ENCODE measurements at places on chromosomes 11 and 22. TPM values are rescaled to one million over a fixed set of nuclear protein-coding genes. Genes with fewer than 3 reads are reported as not detected.

DNA sequence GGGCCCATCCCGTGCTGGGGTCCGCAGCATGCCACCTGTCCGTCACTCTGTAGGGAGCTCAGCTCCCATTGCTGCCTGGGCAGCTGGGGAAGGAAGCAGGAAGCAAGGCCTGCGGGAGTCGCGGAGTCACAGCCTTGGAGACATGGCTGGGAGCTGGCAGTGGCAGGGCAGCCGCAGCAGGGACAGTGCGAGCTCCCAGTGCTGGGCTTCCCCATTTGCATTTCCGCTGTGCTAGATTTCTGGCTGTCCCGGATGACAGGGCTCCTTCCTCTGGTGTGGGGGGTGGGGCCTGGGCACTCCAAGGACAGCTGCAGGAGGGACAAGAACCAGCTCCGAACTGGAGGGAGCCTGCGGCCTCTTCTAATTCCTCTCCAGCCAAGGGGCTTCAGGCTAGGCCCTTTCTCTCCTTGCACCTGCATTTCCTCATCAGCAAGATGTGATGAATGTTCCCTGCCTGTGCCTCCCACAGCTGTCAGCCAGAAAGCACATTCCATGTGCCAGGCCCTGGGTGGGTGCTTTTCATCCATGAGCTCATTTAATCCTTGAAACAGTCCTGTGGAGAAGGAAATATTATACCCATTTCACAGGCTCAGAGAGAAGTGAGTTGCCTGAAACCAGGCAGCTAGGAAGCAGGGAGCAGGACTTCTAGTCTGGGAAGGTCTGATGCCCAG lies 48.0 kb downstream of the MYO7A start:
- DNase-seq, result no peak

DNA sequence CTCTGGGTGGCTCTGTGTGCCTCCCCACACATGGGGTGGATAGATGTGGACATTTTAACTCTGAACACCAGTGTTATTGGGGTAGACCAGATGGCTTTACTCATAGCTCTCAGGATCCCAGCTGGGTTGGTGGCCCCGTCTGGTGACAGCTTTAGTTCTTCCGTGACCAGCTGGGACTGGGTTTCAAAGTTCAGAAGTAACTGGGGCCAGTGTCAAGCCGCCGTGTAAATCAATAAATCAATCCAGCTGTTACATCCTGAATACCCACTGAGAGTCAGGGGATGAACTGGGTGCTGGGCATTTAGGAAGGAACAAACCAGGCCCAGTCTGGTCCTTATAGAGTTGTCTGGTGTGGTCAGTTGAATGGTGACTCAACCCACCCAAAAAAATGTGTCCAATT lies 269.4 kb downstream of the CTTN start:
- no peak for DNase-seq

DNA sequence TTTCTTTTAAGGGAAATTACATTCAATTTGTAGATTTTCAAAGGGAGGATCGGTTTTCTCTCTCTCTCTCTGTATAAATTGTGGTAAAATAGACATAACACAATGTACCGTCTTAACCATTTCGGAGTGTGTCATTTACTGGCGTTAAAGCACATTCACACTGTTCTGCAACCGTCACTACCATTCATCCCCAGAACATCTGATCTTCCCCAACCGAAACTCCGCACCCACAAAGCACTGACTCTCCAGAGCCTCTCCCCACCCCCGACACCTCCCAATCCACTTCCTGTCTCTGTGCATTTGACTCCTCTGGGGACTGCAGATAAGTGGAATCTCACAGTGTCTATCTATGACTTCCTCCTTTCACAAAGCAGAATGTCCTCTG lies 15.9 kb upstream of the GRAMD4 start:
- DNase-seq, result no peak

DNA sequence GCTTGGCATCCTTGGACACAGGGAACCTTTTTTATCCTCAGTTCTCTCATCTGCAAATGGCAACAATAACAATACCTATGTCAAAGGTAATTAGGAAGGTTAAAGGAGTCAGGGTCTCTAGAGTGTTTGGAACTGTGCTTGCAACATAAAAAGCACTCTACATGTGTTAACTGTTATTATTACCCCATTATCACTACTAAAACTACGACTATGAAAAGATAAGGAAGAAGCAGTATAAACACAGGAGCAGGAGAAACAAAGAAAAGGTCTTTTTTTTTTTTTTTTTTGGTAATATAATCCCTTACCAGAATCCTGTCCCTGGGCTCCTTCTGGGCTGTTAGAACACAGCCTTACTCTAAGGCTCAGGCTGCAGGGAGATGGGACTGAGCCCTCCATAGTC lies 348.2 kb downstream of the CADM1 start:
- no peak for DNase-seq

DNA sequence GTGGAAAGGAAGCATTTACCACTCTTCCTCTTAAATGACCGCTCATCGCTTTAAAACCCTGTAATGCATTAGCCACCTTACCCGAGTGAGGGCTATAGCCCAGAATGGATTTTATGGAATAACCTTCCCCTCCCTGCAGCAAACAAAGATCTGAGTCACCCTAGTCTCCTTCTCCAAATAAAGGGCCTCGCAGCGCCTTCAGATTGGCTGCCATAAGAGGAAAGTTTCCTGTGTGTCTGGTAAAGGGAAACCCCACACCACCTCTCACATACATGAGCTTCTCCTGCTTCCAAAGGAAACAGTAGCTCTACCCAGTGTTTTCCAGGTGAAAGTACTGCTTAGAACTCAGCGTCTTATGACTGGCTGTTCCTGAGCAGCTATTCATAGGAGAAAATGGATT lies 47.8 kb downstream of the PPP2R1B start:
- DNase-seq, result no peak

- no peak for DNase-seq
Measured at GRCh38 chr11:1458340-1459218, 28.0 kb downstream of the MOB2 start.

DNA sequence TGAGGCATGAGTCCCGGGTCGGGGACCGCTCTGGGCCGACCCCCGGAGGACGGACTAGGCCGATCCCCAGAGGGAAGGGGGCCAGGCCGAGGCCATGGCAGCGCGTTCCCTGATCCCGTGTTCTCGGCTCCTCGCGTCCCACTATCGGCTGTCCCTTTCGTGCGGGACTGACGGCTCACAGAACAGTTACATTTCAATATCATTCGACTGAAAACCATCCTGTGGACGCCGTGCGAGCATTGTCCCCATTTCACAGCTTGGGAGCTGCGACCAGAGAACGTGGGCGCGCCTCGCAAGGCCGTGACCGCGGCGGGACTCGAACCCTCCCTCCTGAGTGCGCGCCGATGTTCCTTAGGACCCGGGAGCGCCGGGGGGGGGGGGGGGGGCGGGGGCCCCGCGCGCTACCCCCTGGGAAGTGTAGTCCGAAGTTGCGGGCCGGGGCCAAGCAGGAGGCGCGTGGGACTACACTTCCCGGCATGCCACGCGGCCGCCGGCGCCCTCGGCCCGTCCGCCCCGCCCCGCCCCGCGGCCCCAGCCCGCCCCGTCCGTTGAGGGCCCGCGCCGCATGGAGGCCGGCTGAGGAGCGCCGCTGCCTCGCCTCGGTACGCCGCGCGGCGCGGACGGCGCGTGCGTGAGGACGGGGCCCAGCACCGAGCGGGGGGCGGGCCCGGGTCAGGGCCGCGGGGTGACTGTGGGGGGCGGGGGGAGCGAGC lies at the start of gene TRABD:
TSS of gene TRABD (plus strand) at position 539 of the 713 bp plus-strand sequence. CDS start 7,148 bp downstream, outside the sequence.
- DNase-seq, result peak; percentile 88

GRCh38 chr11:37533830-37534229 lies 935.8 kb upstream of the RAG2 start:
- DNase-seq, result no peak

DNA sequence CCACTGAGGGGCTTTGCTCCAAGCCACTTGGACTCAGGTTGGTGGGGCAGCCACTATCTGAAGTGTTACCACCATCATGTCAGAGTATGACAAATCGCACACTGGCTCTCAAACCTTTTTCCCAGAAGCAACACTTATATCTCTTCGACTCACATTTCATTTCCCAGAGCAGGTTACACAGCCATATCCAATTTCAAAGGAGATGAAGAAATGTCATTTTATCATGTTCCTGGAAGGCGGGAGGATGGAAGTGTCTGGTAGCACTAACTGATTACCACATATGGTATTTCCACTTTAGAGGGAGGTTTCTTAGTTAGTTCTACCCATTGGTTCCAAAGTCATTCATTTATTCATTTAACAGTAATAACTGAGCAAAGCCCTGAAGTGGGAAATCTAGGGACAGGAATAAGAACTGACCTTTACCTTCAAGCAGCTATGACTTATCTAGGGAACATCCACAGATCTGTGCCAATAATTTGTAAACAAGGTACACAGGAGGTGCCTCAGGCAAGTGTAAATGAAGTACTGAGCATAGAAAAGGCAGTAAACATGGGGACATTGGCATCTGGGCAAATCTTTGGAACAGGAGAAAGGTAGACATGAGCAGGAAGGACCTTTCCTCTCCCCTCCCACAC lies 54.9 kb upstream of the LRRC55 start:
- peak; percentile 99 for DNase-seq

DNA sequence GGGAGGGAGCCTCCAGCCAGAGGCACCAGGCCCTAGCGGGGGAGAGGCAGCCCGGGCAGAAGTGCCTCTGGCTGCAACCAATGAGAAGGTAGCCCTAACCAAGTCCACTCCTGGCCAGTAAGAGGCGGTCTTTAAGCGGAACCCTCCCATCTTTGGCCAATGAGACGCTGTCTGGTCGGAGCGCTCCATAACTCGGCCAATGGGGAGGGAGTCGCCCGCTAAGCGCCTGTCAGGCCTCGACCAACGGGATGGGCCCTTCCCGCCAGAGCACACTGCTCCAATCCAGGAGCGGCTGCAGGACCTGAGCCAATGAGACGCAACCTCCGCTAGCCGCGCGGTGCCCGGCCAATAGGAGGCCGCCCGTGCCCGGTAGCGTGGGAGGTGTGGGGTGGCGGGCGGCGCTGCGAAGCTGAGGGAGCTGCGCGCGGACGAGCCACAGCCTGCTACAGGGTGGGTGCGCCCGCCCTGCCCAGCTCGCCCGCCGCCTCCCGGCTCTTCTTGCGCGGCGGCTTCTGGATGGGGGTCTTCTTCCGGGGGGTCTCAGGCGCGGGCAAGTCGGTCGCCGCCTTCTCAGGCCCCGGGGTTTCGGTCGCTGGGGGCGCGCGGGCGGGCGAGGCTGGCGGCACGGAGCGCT lies 12.6 kb downstream of the SCARF2 start:
- DNase-seq, result no peak

GRCh38 chr11:104663190-104664140 lies 234.8 kb downstream of the CASP12 start:
- DNase-seq, result no peak

DNA sequence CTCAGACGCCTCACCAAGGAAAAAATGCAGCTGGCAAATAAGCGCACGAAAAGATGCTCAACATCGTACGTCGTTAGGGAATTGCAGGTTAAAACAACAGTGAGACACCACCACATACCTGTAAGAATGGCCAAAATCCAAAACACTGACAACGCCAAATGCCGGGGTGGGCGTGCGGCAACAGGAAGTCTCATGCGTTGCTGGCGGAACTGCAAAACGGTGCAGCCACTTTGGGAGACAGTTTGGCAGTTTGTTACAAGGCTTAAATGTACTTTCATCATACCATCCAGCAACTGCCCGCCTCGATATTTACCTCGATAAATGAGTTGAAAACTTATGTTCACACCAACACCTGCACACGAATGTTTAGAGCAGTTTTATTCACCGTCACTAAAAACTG lies 7.5 kb upstream of the CTSD start:
- no peak for DNase-seq

DNA sequence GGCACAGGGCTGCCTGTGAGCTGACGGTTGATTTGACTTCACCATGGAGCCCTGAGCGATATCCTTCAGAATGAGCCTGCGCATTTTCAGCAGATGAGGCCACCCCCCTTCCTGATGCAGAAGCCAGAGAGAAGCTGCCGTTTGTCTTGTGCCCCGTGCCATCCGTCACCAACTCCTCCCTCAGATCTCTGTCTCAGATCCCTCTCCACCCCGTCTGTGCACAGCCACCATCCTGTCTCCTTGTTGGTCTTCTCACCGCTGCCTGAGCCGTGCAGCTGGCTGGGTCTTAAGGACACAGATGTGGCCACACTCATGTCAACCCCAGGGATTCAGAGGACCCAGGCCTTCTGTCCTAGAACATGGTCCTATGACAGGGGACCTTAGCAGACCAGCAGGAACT lies 293.9 kb downstream of the TBC1D22A start:
- DNase-seq, result no peak

GRCh38 chr11:127109796-127110480 lies 109.4 kb upstream of the KIRREL3 start:
- DNase-seq, result no peak

DNA sequence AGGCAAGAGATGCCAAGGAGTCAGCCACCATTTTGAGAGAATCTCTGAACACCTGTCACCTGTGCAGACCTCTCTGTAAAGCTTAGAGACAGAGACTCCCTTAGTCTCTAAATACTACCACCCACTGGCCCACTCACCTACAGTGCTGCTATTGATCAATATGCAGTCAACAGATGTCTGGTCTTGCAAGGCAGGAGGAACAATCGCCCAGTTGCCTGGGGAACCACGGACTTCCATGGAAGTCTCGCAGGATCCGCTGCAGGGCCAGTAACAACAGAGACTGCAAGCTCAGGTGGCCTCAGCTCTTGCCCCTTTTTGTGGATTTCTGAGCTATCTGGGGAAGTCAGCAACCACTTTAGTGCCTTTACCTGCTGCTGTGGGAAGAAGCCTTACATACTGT lies 195.1 kb downstream of the OPCML start:
- no peak for DNase-seq

GRCh38 chr22:35150183-35151107 lies 84.5 kb downstream of the ISX start:
- no peak for DNase-seq

GRCh38 chr22:19802001-19802893 lies 41.7 kb downstream of the TBX1 start:
- DNase-seq, result no peak

DNA sequence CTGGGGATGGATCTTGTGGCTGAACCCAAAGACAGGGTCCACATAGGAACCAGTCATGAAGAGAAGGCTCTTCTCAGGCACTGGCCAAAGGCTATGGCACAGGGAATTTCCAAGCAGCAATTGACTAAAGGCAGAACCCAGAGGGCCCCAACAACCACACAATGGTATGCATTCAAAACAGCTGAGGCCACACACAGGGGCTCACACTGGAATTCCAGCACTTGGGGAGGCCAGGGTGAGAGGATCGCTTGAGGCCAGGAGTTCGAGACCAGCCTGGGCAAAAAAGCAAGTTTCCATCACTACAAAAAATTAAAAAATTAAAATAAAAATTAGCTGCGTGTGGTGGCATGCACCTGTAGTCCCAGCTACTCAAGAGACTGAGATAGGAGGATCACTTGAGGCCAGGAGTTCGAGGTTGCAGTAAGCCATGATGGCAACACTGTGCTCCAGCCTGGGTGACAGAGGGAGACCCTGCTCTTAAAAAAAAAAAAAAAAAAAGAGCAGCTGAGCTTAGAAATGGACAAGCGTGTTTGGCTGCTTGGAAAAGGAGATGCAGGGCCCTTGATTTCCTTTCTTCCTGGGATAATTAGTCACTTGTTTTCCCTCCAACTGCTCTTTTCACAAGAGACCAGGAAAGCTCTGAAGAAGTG lies 44.6 kb downstream of the MYH9 start:
- no peak for DNase-seq

GRCh38 chr11:88167853-88168252 lies 7.4 kb downstream of the RAB38 start:
- DNase-seq, result no peak

Gene GRM5
- total RNA-seq, result not detected

Gene NEFH
- 5.1 TPM for total RNA-seq

Gene TSPAN32
- total RNA-seq, result not detected

Gene OTOG
- not detected for total RNA-seq

Gene CSF2RB
- not detected for total RNA-seq

Gene NTM
- not detected for total RNA-seq

Gene GLYATL2
- not detected for total RNA-seq

Gene FGF3
- not detected for total RNA-seq

Gene GGTLC3
- not detected for total RNA-seq

Gene SEPTIN3
- 1.5 TPM for total RNA-seq

Gene STX3
- total RNA-seq, result 45.2 TPM

Gene YPEL1
- total RNA-seq, result 8.3 TPM

All from PC-9 (cell line).